ENCODE measurements at places on chromosomes 5 and 9.

- DNase-seq: no peak
Observed at GRCh38 chr5:15796557-15796956, 296.6 kb downstream of the FBXL7 start.

DNA sequence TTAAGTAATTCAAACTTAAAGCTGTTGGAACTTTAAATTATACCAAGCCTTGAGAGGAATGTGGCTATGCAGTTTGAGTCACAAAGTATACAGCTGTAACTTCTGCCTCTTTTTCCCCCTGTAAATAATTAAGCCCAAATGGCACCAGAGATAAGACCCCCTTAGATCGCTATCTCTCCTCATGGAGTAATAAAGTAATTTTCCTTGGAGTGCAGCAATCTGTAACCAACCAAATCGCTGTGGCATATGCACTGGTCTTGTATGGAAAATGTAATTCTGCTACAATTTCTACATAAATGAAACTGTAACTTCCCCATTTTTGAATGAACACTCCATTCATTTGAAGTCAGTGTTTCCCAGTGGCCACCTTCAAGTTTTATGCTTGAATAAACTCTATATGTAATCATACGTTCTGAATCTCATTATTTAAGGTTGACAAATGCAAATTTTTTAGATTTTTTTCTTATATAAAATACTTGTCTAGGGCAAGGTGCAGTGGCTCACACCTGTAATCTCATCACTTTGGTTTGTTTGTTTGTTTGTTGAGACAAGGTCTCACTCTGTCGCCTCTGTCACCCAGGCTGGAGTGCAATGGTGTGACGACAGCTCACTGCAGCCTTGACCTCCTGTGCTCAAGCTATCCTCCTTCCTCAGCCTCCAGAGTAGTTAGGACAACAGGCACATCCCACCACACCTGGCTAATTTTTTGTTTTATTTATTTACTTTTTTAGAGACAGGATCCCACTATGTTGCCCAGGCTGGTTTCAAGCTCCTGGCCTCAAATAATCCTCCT lies 12.3 kb downstream of the SUSD1 start:
- no peak for DNase-seq

- no peak for DNase-seq
Observed at GRCh38 chr9:74281674-74282073, 215.5 kb upstream of the RORB start.

DNA sequence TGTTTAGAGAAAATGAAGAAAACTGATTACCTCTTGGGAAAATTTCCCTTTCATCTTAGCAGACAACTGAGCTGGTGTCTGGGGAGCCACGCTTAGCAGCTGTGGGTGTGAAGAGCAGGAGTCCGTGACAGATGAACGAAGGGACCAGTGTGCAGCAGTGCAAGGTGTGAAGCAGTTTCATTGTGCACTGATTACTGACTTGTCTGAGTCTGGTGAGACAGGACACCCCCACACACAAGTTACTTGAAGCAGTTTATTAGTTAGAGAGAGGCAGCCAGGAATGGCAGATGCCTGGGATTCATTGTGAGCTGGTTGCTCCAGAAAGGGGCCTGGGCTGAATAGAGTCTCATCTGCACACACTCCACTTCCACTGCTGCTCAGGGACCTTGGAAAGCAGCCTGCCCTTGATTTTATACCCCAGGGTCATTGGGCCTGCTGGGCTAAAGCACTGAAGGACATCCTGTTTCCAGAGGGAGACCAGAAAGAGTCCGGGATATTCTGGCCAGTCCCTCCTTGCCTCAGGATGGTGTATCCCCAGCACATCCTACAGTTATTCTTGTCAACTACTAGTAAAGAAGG lies 47.4 kb downstream of the FBXL7 start:
- DNase-seq: no peak

GRCh38 chr5:9498541-9499497 lies 47.1 kb downstream of the SEMA5A start:
- DNase-seq: no peak

GRCh38 chr5:100992354-100992753 lies 89.3 kb upstream of the ST8SIA4 start:
- no peak for DNase-seq

DNA sequence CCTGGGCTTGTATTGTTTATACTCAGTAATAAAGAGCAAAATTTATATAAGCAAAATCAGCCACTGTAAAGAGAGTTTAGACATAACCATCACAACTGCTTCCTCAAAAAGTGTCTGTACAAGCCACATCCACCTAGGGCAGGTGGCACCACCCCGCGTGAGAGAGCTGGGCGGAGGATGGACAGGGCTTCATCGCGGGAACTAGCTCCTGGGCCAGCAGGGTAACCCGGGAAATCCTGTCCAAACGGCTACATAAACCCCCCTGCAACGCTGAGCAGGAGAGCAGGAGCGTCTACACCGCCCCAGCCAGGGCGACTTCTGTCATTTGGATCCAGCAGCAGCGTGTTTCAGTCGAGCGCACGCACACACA lies 1.3 kb downstream of the SLC6A3 start:
- DNase-seq: no peak

GRCh38 chr5:96506866-96507527 lies 73.9 kb upstream of the PCSK1 start:
- DNase-seq: no peak

Data from activated naive CD8-positive, alpha-beta T cell treated with anti-CD3 and anti-CD28 coated beads, Interleukin-2, amount 50 U/mL, for 24 hours (primary cell).